Activated naive CD4-positive, alpha-beta T cell (primary cell): ENCODE measurements at places on chromosomes 6 and 20.
A peak's percentile ranks its signal among the peaks of the same experiment; 100 is the strongest.

DNA sequence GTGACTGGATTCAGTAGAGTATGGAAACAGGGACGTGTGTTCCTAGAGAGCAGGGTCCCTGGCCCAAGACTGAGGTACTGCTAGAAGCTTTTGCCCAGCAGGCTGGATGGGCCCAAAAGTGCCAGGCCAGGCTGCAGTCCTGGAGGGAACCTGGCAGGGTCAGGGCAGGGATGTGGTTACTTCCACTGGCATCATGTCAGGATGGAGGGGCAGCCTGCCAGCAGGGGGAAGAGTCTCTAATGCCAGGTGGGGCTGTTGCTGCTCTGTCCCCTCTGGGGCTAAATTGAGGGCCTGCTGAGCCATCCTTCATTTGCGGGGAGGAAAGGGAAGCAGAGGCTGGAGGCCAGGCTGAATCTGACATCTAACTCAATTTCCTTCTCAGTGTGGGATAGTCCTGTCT, 17.2 kb downstream of the ZDHHC14 start:
- DNase-seq: no peak

GRCh38 chr6:81331526-81331925, 421.0 kb downstream of the TENT5A start:
- no peak for DNase-seq

- no peak for DNase-seq
These were observed 72.3 kb downstream of the BTBD9 start for GRCh38 chr6:38567436-38567835.

DNA sequence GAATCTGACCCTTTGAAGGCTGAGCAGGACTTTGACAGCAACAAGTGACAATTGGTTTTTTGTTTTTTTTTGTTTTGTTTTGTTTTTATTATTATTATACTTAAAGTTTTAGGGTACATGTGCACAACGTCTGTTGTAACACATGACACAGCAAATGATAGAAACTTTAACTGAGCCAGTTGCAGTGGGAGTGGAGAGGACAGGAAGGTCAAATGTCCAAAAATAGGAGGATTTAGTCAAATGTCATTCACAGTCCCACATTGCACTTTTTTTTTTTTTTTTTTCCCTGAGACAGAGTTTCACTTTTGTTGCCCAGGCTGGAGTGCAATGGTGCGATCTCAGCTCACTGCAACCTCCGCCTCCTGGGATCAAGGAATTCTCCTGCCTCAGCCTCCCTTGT, 223.0 kb downstream of the HIVEP2 start:
- DNase-seq: no peak

GRCh38 chr20:37406010-37406998, 60.4 kb downstream of the SRC start:
- no peak for DNase-seq

- DNase-seq: no peak
These were observed 104.0 kb downstream of the COL12A1 start for GRCh38 chr6:75101896-75102295.

- DNase-seq: no peak
These were observed 32.1 kb upstream of the NR2E1 start for GRCh38 chr6:108133594-108134179.

- no peak for DNase-seq
These were observed 82.6 kb downstream of the PREP start for GRCh38 chr6:105320271-105320670.

DNA sequence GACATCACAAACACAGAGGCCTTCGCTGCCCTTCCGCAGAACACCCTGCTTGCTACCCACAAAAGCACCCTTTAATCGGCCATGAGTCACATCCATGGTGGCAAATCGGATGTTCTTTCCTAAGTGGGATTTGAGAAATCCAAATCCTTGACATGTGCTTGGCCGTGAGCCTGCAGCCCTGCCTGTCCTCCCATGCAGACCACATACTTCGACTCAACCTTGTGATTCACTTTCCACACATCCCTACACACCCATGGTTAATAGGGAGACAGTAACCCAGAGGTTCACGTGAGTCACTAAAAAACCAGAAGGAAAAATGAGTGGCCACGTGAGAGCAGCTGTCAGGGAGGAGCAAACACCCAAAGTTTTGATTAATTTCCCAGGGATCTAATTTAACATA, 19.4 kb downstream of the RAMACL start:
- DNase-seq: no peak

DNA sequence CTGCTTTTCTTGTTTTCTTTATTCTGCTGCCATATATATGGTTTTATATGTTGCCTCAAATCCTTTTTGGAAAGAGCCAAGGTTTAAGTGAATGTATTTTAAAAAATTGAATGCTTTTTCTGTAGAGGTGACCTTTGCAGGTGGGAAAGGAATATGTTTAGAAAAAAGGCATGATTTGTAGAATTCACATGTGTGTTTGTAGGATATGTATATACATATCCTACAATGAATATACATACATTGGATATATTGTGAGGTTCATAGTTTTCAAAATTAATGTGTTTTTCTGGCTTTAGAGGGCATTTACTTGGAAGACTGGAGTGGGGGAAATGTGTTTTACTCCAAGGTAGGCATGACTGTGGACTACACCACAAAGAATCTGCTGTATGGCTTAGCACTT, 4.0 kb upstream of the EYA2 start:
- no peak for DNase-seq

DNA sequence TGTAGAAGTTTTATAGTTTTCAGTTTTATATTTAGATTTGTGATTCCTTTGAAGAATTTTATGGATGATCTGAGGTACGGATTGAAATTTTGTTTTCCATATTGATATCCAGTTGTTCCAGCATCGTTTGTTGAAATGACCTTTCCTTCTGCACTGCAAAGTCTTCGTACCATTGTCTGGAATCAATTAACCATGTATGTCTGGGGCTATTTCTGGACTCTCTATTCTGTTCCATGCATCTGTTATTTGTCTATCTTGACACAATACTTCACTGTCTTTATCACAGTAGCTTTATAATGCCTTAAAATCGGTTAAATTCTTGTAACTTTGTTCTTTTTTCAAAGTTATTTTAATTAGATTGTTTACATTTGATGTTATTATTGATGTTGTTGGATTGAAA, 154.9 kb downstream of the FARS2 start:
- DNase-seq: no peak

DNA sequence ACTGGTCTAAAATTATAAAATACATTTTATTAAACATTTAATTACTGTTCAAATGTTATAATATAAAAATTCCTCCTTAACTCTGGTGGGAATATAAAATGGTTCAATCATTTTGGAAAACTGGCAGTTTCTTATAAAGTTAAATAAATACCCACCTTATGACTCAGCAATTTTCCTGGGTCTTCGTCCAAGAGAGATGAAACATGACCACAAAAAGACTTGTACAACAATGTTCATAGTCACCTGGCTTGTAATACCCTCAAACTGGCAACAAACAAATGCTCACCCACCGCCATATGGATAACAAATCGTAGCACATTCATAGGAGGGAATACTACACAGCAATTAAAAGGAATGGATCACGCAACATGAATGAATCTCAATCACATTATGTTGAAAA, 66.0 kb upstream of the RIN2 start:
- DNase-seq: no peak

GRCh38 chr20:57546956-57547649, 13.8 kb upstream of the PCK1 start:
- no peak for DNase-seq

GRCh38 chr6:127513425-127513824, 5.7 kb downstream of the MTCL3 start:
- DNase-seq: no peak

DNA sequence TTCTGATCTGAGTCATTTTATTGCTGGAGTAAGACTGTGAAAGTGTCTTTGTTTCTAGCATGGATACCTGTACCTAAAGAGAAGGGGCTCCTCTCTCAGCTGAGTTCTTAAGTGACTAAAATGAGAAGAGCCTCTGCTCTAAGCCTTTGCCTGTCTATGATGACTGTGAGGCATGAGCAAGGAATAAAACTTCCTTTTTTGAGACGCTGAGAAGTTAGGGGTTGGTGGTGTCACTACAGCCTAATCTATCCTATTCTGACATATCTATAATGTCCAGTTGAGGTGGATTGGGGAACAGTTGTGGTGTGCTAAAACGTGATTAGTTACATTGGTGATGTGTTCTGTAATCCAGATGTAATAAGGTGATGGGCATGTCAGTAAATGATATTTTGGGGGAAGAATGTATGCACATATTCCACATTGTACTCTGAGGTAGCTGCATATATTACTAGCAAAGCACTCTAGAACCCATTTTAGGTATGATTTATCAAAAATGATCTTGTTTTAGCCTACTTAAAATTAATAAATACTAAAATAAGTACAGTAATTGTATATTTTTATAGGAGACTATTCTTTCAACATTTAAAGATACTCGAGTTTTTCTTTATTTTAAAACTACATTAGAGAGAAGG, 18.1 kb downstream of the ADGRB3 start:
- DNase-seq: no peak

DNA sequence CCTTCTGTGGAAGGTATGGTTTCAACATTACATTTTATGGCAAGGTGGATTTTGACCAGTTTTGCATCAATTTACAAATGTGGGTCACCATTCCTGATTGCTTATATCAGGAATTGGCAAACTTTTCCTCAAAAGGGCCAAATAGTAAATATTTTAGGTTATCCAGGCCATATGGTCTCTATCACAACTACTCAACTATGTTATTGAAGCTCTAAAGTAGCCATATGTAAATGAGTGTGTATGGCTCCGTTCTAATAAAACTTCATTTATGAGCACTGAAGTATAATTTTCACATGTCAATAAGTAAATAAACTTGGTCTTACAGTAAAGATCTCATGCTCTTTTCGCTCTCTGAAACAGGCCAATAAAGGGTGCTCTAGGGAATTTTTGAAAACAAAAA, 362.7 kb upstream of the SASH1 start:
- no peak for DNase-seq

GRCh38 chr20:63963784-63964301, 5.9 kb downstream of the ZNF512B start:
- DNase-seq: no peak

GRCh38 chr6:132797951-132798868, at the start of gene SLC18B1:
Gene SLC18B1, minus strand, starts transcription at chr6:132798637. Its CDS starts 181 bp downstream, at chr6:132798456.
- DNase-seq: peak; percentile 23

- no peak for DNase-seq
These were observed 130.7 kb downstream of the RNASET2 start for GRCh38 chr6:166825553-166826145.

- no peak for DNase-seq
These were observed 156.8 kb downstream of the CEBPB start for GRCh38 chr20:50347284-50348063.

DNA sequence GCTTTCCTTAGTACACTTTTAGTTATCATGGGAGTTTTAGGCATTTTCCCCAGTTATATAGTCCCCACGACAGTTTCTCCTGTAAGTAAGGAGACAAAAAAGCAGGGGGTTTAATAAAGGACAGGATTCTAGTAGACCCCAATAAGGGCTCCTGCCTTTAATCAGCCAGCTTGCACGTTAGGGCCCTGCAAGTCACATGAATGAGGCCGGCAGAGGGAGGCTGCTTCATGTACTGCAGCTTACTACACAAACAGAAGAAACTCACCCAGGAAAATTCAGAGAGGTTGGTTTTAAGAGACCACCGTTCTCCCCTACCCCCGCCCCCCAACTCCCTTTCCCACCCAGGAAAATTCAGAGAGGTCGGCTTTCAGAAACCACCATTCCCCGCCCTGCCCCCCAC, 229.7 kb upstream of the MOCS1 start:
- DNase-seq: no peak
